ENCODE measurements at places on chromosomes 3 and 15.

- DNase-seq: no peak
These were observed 75.8 kb upstream of the MB21D2 start for GRCh38 chr3:192993411-192993810.

- no peak for DNase-seq
These were observed 567.2 kb upstream of the TBL1XR1 start for GRCh38 chr3:177764377-177764912.

DNA sequence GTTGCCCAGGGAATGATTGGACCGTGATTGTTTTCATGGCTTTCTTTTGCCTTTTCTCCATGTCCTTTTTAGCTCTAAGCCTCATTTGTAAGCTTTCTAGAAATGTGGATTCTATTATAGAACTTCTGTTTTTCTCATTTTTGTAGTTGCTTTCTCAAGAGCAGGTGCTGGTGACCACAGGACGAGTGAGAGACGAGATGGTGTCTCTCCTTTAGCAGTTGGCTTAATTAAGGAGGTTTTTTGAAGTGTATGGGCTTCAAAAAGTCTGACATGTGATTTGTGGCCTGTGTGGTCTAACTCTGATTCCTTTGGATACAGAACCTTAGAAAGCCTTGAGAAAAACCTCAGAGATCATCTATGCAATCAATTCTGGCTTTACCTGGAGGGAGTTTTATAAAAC is 292.8 kb downstream of the LPP start:
- no peak for DNase-seq

DNA sequence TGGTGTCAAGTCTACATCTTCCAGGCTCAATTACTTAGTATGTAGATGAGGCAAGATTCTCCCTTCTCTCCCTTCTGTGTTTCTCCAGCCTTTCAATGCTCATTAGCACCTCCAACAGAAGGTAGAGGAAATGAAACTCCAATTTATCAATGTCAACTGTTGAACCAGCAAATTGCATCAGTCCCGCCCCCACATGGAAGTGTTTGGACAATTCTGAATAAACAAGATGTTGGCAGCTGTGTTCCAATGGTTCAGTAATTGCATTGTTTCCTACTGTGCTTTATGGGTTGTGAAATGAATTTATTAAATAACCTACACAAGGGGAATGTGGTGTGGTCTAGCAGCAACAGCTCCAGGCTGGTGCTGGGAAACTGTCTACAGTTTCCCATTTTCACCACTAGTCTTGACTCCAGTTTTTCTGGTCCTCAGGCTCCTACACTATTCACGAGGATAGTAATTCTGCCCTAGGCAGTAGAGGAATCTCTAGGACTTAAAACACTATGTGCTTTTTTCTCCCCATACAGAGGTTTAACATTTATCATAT is 91.9 kb downstream of the MB21D2 start:
- no peak for DNase-seq

- DNase-seq: no peak
These were observed 846.7 kb downstream of the EPHA3 start for GRCh38 chr3:89954137-89954536.

DNA sequence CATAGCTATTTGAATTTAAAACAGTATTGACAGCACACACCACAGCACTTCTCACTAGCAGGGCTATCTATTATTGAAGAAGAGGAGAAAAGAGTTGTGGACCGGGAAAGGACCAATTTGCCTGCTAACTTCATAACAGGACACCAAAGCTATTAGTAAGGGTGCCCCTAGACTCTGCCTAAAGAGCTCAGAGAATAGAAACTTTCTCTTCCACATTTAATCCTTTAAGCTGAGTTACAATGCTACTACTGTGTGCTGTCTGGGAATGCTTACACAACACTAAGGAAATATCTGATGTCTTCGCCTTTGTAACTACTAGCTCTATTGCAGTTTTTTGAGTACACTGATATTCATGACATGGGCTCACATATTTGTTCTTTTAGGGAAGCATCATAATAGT is 13.5 kb upstream of the AADAC start:
- no peak for DNase-seq

GRCh38 chr3:48687220-48687678 is 1.5 kb upstream of the NCKIPSD start:
- no peak for DNase-seq

DNA sequence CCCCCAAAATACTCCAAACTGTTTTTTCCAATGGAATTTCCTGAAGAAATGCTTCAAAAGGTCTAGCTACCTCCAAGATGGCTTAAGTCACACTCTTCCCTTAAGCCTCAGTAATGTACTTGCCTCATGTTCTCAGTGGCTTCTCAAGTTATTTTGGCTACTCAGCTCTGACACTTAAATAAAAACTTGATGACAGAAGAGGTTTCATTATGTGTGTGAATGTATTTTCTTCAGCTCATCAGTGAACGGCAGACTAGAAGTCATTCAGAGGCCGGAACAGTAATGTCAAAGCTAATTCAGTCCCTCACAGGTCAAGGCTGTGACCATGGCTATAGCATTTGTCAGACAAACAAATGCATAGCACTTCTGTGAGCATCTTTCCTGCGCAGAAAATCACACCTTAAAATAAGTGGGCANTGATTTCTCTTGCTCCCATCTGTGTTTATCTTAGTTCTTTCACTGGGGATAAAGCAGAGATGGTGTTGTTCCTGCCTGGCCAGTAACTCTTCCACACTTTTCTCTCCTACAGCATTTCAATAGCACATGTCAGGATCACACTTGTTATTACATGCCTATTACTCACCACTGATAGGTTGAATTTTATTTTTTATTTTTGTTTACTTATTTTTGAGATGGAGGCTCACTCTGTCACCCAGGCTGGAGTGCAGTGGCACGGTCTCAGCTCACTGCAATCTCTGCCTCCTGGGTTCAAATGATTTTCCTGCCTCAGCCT is 68.5 kb upstream of the PLCL2 start:
- no peak for DNase-seq

DNA sequence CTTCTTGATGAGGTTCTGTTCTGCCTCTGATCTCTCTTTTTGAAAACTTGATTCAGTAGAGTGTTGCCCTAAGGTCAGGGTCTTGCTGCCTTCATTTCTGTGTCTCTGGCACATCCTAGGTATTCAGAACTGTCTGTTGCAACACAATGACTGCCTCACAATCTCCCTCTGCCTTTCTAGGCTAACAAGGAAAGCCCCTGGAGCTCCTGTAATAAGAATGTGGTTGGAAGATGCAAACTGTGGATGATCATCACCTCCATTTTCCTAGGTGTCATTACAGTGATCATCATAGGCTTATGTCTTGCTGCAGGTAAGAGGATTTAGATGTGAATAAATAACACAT is 7.0 kb downstream of the C3orf52 start:
- DNase-seq: no peak

Measured in stimulated activated CD4-positive, alpha-beta T cell treated with anti-CD3 and anti-CD28 coated beads, TNF-alpha, amount 100 ng/mL, for 4 hours (primary cell).